ENCODE measurements at places on chromosomes 16 and 17.
A peak's percentile ranks its signal among the peaks of the same experiment; 100 is the strongest.

DNA sequence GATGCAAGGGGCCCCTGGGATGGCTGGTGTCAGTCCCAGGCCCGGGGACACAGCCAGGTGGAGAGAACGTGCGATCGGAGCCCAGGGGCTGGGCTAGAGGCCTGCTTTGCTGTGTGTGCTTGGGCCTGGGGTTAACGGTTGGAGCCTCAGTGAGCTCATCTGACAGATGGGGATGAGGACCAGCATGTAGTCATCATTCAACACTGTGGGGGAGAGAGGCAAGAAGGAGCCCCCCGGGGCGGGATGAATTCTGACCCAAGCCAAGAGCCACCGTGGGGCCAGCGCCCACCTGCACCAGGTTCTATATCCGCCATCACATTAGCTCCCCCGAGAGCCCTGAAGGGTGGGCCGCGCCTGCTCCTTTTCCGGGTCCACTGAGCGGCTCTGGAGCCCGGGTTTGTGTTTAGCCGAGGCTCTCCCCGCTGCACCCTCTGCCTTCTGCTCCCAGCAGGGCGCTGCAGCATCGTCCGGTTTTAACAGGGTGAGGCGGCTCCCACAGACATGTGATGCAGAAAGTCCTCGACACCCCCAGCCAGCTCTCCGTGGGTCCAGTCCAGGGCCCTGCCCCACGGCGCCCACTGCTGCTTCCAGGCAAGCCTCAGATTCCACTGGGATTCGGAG, 365.7 kb downstream of the SEC14L1 start:
- no peak for DNase-seq

DNA sequence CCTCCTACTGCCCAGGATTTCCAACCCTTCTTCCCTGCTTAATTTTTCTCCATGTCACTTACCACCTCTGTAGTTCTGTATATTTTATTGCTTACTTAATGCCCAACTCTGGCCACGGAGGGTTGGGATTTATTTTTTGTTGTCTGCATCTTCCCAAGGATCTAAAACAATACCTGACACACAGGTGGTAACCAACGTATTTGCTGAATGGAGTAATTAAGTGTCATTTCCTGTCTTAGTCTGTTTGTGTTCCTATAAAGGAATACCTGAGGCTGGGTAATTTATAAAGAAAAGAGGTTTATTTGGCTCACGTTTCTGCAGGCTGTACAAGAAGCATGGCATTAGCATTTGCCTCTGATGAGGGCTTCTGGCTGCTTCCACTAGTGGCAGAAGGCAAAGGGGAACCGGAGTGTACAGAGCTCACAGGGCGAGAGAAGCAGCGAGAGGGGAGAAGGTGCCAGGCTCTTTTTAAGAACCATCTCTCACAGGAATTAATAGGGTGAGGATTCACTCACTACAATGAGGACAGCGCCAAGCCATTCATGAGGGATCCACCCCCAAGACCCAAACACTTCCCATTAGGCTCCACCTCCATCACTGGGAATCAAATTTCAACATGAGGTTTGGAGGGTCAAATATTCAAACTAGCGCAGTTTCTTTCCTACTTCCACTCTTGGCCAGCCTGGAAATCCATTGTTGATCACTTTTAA, 44.8 kb downstream of the ERN1 start:
- DNase-seq = no peak

GRCh38 chr17:42989726-42990652, 8.2 kb upstream of the RPL27 start:
- peak; percentile 26 for DNase-seq

GRCh38 chr16:50529334-50529733, 18.9 kb upstream of the NKD1 start:
- no peak for DNase-seq

DNA sequence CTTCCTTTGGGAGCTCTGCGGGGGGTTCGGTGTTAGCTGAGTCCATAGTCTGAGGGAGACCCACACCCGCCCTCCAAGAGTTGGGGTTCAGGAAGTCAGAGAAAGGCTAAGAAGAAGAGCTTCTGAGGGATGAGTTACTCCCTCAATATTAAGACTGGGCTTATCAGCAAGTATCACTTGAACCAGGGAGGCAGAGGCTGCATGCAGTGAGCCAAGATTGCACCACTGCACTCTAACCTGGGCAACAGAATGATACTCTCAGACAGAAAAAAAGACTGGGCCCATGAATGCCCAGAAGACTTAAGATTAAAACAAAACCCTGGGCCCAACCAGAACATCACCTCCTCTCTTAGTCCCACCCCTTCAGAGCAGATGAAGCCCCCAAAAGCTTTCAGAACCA, 6.0 kb downstream of the NKIRAS2 start:
- DNase-seq = no peak

- peak; percentile 68 for DNase-seq
These were observed 3.7 kb downstream of the NFE2L1 start for GRCh38 chr17:48051706-48052486.

DNA sequence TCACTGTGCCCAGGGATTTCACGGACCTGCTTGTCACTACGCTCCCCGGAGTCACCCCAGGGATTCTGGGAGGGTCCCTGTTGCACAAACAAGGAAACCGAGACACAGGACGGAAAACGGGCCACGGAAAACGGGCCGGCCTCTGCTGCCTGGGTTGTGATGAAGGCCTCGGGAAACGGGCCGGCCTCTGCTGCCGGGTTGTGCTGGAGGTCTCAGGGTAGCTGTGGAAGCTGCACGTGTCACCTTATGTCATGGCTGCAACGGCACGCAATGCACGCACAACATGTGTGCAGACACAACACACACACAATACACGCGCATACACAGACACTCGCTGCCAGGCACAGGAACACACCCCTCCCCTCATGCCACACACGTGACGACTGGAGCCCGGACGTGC, 27.0 kb upstream of the GNG13 start:
- DNase-seq = no peak

DNA sequence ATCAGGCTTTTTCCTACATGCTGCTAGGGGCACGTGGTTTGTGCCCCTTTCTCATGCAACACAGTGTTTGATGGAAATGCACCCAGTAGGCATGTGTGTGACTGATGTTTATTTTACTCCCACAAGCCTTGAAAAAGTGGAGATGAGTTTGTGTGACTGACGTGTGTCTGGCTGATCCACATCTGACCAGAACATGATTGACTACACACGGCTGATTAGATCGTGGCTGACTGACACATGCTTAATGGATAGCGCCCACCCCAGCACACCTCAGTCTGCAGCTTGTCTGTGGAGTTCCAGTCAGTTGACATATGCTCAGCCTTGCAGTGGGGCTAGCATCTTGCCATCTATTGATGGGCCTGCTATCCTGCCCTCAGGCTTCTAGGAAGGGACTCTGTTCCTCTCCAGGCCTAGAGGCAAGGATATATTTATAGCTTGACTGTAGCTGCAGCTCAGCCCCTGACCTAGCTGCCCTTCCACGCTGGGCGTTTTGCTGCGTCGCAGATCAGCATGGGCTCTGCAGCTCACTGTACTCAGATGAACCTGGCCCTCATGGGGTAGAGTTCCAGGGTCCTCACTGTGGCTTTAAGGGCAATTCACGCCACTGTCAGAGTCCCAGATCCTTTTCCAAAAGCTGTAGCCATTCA, 112.3 kb downstream of the HS3ST2 start:
- no peak for DNase-seq

- peak; percentile 55 for DNase-seq
These were observed 8.8 kb downstream of the TBX2 start for GRCh38 chr17:61408151-61409041.

DNA sequence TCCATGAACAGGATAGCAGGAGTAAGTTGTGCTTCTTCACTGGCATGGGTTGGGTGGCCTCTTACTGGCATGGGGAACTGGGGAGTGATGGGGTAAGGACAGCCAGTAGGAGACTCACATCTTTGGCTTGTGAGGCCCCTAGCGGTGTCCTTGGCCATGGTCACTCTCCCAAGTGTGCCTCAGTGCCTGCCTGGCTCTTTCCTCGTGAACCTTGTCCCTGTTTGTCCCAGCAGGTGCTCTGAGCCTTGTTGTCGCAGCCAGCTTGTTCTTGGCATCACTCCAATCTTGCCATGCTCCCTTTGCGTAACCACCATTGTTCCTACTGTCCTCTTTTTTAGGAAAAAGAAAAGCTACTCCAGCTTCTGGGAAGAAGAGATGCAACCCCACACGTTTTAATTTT, 53.6 kb upstream of the SDK2 start:
- DNase-seq = no peak

GRCh38 chr16:69937465-69937951, 13.6 kb upstream of the CLEC18A start:
- DNase-seq = no peak

DNA sequence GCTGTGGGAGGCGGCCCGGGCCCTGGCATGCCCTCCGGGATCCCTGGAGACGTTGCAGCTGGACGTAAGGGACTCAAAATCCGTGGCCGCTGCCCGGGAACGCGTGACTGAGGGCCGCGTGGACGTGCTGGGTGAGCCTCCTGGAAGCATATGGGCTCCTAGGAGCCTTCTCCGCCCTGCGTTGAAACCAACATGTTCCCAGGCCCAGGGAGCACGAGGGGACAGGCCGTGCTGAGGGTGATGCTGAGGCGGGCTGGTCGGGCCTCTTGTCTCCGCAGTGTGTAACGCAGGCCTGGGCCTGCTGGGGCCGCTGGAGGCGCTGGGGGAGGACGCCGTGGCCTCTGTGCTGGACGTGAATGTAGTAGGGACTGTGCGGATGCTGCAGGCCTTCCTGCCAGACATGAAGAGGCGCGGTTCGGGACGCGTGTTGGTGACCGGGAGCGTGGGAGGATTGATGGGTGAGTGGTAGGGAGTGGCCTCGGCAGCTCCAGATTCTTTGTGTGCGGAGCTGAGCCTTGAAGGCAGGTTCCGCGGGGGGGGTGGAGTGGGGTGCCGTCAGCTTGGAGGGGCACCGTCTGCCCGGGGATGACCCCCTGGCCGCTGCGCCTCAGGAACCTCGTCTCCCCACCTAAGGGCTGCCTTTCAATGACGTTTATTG, 567 bp downstream of the HSD17B1 start:
- DNase-seq = no peak

GRCh38 chr16:57735755-57736418, at the start of gene KATNB1:
Gene KATNB1 (plus strand): TSS chr16:57735770. CDS start chr16:57737244, 1,474 bp downstream.
- no peak for DNase-seq

- DNase-seq = peak; percentile 53
These were observed 182.3 kb downstream of the AATF start for GRCh38 chr17:37130984-37131446.

- DNase-seq = no peak
These were observed 6.2 kb downstream of the NACA2 start for GRCh38 chr17:61584866-61585265.

GRCh38 chr17:27546624-27547300, 84.2 kb upstream of the LGALS9 start:
- peak; percentile 44 for DNase-seq

- DNase-seq = no peak
These were observed 141.5 kb downstream of the TOX3 start for GRCh38 chr16:52405441-52405840.

DNA sequence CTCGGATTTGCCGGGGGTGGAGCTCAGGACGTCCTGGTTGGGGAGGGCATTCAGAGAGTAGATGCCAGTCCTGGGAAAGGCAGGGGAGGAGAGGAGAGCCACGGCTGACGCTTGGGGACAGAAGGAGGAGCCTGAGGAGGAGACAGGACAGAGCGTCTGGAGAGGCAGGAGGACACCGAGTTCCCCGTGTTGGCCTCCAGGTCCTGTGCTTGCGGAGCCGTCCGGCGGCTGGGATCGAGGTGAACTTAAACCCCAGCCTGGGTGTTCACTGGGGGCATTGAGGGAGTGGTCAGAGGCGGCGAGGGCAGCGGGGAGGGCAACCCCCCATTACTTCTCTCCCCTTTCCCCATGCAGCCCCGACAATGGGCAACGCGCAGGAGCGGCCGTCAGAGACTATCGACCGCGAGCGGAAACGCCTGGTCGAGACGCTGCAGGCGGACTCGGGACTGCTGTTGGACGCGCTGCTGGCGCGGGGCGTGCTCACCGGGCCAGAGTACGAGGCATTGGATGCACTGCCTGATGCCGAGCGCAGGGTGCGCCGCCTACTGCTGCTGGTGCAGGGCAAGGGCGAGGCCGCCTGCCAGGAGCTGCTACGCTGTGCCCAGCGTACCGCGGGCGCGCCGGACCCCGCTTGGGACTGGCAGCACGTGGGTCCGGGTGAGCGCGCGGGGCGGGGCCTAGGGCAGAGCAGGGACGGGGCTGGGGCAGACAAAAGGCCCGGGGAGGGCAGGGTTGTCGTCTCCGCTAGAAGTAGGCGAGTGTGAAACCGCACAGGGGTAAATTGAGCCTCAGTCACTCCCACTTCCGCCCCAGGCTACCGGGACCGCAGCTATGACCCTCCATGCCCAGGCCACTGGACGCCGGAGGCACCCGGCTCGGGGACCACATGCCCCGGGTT, 3.7 kb downstream of the NOL3 start:
- DNase-seq = peak; percentile 76

DNA sequence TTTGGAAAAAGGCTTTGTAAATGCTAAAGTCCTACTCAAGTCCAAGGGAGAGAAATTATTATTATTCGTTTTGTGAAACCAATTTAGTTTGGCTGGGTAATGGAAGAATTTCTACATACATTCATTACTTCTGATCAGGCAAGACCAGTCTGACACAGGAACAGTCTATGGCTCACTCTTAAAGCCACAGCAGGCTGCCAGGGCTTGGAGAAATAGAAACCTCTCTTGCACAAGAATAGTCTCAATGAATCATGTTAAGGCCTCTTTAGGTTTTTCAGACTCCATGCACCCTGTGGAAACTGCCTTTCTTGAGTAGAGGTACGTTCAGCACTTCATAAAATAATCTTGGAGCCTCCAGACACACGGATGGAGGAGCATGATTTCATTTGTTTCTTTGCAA, 167.7 kb downstream of the IRX3 start:
- peak; percentile 25 for DNase-seq

- peak; percentile 98 for DNase-seq
These were observed 94.9 kb downstream of the ANKRD11 start for GRCh38 chr16:89395150-89396142.

DNA sequence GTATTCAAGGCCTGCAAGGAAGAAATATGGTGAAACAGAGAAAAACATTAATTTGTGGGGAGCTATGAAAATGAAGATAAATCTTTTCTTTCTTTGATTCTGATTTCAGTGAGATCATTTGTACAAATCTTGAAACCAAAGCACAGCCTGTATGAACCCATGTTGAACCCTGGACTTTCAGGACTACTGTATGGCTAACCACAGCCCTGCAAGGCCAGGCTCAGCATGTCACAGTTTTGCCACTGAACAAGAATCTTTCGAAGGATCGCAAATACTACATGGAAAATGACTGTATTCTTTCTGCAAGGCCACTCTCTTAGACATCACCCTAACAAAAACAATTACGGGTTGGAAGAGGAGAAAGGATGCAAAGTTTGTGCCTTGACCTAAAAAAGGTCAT, 161.7 kb upstream of the MAF start:
- no peak for DNase-seq

DNA sequence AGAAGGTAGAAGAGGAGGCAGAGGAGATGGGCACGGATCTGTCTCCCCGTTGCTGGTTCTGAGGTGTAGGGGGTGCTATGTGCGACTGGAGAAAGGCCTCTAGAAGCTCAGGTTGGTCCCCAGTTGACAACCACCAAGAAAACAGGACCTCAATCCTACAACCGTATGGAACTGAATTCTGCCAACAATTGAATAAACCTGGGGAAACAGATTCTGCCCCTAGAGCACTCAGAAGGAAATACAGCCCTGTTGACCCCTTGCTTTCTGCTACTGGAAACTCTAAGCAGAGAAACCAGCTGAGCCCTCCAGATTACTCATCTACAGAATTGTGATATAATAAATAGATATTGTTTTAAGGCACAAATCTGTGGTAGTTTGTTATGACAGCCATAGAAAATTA, 313.0 kb upstream of the GOT2 start:
- no peak for DNase-seq

Data from IMR-90 (cell line).